Thoracic aorta (tissue), 2 donors: ENCODE measurements at places on chromosomes 3 and 15. TPM values are rescaled to one million over a fixed set of nuclear protein-coding genes. Genes with fewer than 3 reads are reported as not detected.

The CSPG5 gene
- total RNA-seq: 0.14 TPM

The BCL2A1 gene
- total RNA-seq: not detected

The ACAN gene
- total RNA-seq: 23.2 TPM

The HESX1 gene
- 2.0 TPM for total RNA-seq

The ECE2 gene
- total RNA-seq: not detected

The TMEM42 gene
- total RNA-seq: 22.7 TPM

The LTF gene
- total RNA-seq: 3.0 TPM

The NPAP1 gene
- total RNA-seq: not detected

The GOLGA6D gene
- total RNA-seq: not detected

The NRROS gene
- 4.7 TPM for total RNA-seq

DNA sequence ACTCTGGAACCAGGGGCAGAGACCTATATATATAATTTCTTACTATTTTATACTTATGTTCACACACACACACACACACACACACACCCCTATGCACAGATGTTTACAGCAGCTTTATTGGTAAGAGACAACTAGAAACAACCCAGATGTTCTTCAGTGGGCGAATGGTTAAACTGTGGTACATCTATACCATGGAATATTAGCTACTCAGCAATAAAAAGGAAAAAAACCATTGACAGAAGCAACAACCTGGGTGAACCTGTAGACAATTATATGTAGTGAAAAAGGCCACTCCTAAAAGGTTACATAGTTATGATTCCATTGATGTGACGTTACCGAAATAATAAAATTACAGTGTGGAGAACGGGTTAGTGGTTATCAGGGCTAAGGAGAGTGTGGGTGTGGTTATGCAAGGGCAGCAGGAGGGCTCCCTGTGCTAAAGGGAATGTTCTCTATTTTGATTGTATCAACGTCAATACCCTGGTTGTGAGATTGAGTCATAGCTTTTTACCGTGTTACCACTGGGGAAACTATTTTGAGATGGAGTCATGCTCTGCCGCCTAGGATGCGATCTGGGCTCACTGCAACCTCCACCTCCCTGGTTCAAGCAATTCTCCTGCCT is 85.5 kb downstream of the FLNB start:
- DNase-seq: no peak

DNA sequence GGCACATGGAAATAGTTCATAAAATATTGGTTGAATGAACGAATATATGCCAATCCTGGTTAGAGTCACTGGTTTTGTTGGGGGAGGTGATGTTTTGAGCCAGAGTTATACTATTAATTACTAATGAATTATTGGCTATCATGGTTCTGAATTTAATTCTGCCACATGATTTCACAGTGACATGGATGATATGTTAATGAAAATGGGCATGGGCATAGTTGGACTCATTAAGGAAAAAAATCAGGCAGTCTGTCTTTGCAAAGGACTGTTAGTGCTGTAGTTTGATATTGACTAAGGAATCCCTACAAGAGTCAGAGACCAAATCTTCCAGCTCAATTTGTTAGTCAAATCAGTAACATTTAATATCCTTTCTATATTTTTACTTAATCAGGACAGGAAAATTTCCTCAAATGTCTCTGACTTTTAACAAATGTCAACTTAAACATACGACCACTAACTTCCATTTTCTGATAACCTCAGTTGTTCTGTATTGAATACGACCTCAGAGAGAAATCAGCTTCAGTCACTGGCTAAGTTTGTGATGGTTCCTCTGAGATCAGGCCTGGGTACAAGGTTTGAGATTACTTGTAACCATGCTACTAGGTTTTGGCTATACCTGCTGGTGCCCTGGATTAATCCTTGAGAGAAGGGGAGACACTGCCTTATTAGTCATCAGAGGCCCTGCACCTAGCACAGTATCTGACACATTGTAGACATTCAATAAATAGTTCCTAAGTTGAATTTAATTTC is 13.3 kb downstream of the NFKBIZ start:
- no peak for DNase-seq

GRCh38 chr3:129432036-129432435 is 3.6 kb upstream of the EFCAB12 start:
- no peak for DNase-seq

GRCh38 chr15:49082960-49083359 is 36.7 kb upstream of the SECISBP2L start:
- no peak for DNase-seq

DNA sequence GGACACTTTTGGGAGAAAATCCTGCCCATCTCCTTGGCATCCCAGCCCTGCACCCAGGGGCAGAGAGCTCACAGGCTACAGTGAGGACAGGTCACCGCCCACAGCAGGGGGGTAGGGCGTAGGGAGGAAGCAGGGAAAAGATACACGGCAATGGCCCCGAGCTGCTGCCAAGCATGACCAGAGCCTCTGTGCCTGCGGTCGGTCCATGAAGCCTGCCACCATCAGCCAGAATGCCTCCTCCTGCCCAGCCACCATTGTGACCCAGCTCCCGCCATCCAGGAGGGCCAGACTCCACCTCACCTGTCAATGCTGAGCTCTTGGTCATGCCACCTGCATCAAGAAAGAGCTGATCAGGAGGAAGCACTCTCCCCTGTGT is 230.7 kb downstream of the VPS13C start:
- no peak for DNase-seq

GRCh38 chr3:119148493-119149180 is 2.7 kb downstream of the TEX55 start:
- DNase-seq: no peak

DNA sequence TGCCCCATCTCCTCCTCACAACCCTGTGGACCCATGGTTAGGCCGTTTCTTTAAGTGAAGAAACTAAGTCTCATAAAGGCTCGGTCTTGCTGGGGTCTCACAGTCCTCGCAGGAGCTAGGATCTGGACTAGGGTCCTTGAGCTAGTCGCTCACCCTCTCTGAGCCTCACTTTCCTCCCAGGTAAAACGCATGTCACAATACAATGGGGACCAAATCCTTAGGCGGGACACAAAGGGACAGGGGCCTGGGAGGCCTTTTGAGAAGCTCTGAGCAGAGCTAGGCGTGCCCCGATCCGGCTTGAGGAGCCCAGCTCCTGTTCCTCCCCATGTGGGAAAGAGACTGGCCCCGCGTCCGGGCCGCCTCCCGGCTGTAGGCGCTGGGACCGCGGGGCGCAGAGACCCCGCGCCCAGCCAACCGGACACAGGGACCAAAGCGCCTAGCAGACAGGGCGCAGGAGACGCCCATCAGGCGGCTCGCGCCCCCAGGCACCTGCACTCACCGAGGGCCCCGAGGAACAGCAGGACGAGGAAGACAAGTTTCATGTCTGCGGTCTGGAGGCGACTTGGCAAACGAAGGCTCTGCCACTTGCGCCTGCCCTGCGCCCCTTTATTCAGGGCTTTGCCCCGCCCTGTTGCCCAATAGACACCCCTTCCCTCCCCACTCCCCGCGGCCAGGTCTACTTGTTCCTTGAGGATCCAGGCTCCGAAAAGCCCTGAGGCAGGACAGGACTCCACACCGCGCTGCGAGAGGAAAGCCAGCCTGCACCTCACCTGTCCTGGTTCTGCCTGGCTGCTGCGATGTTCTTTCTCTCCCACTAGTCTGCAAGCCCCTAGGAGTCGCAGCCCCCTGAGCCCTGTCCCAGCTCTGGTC is at the start of gene LTF:
TSS of gene LTF (minus strand) at position 580 of the 870 bp plus-strand sequence. CDS start at position 542, 38 bp downstream.
- no peak for DNase-seq

GRCh38 chr3:49387721-49388120 is 24.1 kb downstream of the RHOA start:
- no peak for DNase-seq

- no peak for DNase-seq
Observed at GRCh38 chr15:78619022-78619950, 1.5 kb downstream of the CHRNA3 start.

DNA sequence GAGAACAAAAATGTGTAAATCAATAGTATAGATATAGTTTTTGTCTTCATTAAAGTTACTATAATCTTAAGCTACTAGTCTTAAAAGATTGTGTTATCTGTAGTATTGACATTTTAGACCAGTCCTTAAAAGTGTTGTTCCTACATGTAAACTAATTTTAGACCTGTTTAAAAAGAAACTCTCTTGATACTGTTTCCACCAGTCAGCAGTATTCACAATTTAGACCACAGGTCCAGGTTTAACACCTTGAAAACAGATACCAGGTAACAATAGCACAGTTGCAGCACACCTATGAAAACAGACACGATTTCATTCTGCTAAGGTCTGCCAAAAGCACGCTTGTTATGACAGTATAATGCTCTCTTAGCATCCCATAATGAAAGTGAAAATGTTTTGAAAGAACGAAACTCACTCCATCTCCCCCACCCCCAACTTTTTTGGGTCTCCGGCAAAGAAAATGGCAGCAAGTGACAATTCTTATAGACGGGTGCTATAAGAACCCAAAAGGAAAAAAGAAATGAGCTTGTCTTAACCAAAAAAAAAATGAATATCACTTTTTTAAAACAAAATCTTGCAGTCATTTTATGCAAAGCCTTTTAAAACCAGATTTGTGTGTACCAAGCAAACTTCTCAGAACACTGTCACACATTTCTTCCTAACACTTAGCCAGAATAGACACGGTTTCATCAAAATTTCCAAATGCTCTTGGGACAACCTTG is 1.6 kb downstream of the EIF4E3 start:
- DNase-seq: no peak

DNA sequence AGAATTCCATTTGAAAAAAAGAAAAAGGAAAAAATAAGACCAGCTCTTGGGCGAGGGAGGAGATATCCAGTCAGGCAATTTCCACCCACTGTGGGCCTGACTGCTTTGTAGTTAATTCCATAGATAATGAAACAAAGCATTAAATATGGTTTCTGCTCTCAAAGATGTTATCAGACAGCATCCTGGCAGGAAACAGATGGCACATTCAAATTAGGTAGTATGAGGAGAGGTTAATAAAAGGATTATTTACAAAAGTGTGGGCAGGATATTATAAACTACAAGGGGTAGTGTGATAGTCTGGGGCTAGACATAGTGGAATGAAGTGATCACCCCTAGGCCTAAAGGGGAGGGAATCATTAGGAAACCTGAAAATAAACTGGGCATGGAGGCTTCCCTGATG is 193.2 kb downstream of the CLSTN2 start:
- DNase-seq: no peak

DNA sequence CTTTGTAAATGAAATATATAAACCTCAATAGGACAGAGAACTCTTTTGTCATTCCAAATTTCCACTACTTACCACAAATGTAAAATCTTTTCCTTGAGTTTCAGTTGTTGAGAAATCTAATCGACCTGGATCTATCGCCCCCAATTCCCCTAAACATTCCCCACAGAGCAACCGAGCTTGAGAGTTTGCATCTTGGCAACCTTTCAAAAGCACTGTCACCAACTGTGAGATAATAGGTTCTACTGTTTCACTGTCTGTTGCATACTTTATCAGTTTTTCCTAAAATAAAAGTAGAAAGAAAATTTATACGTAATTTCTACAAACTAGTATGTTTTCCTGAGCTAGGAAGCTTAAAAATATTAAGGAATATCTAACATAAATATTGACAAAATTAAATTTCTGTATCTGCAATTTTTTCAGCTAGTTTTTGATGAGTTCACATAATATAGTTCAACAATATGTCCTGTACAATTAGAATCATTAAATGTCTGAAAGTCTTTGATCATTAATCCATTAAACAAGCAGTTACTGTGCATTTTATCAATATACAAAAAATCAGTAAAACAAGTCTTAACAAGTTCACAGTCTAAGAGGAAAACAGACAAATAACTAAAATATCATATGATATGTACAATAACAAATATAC is 54.5 kb downstream of the ATR start:
- no peak for DNase-seq

- DNase-seq: no peak
Observed at GRCh38 chr3:52432225-52432624, 12.7 kb downstream of the SEMA3G start.

DNA sequence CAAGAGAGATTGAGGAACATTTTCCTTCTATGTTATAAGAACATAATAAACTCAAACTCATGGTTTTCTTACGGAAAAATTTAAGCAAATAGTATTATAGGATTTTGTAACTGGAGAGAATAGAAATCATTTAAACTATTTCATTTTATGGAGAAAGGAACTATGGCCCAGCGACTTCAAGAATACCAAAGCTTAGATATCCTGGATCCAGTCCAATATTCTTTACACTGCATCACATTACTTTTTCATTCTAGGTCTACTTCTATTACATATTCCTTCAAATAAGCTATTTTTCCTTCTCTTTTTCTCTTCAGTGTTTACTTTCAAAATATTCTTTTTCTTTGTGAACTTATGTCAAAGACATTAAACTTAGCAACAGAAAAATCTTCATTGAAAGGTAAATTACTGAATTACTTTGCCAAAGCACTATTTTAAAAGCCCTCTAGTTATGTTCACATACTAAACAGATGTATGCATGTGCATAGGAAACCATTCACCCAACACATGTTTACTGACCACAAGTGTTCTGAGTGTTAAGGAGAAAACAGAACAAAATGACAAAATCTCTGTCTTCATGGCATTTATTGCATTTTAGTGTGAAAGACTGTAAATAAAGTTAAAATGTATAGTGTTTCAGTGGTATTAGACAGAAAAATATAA is 20.4 kb downstream of the KPNA4 start:
- no peak for DNase-seq

DNA sequence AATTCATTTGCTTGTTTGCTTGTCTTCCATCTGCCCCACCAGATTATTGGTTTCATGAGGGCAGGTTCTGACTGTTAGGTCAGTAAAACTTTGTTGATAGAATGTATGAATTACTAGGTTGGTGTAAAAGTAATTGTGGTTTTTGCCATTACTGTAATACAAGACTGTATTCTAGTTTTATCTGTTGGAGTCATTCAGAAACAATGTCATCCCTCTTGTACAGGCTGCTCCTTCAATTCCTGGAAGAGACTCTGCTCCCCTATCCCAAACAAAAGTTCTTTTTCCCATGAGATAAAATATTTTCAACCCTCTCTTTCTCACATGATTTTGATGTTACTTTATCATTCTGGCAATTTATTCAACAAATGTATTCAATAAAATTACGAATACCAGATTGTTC is 115.0 kb downstream of the CHST2 start:
- DNase-seq: no peak

DNA sequence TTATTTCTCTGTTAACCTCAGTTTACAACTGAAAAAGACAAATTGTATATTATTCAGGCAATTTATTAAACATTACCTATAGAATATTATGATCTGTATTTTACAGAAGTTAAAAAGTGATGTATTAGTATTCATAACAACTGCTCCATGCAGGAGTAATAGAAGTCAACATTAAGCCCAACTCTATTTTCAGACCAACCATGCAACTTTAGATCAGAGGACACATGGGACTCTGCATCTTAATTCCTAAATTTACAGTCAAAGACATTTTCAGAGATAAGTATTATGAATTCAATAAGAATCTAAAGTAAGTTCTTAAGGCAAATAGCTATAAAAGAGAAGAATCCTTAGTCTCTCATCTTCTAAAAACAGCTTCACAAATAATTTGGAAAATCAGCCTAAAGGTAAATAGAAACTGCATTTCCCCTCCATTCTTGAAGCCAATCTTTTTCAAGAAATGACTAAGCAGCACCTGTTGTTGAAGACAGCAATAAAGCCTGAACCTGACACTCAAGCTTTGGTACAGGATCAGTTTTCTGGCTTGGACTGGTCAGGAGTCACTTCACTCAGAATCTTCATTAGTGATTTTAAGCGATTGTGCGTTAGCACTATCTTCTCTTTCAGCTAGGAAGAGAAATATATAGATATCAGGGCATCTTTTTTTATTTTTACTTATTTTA is 23.0 kb downstream of the OIP5 start:
- no peak for DNase-seq

- DNase-seq: no peak
Observed at GRCh38 chr3:111895071-111895470, 36.0 kb downstream of the PHLDB2 start.

GRCh38 chr15:81326466-81327212 is 2.7 kb upstream of the STARD5 start:
- DNase-seq: no peak

- DNase-seq: no peak
Observed at GRCh38 chr3:154844863-154845262, 235.3 kb upstream of the MME start.
